ENCODE measurements at places on chromosomes 3 and 15. TPM values are rescaled to one million over a fixed set of nuclear protein-coding genes. Genes with fewer than 3 reads are reported as not detected.

Gene BNIP2
- 149 TPM for total RNA-seq

Gene CSK
- 26.5 TPM for total RNA-seq

Gene GOLGA6D
- total RNA-seq: not detected

Gene ALDH1L1
- 0.25 TPM for total RNA-seq

Gene CCDC54
- total RNA-seq: not detected

Gene SELENOS
- 114 TPM for total RNA-seq

Gene KBTBD13
- total RNA-seq: not detected

Gene SNX22
- 0.87 TPM for total RNA-seq

Gene RRP9
- total RNA-seq: 47.7 TPM
